ENCODE measurements at places on chromosomes 7 and 10.

DNA sequence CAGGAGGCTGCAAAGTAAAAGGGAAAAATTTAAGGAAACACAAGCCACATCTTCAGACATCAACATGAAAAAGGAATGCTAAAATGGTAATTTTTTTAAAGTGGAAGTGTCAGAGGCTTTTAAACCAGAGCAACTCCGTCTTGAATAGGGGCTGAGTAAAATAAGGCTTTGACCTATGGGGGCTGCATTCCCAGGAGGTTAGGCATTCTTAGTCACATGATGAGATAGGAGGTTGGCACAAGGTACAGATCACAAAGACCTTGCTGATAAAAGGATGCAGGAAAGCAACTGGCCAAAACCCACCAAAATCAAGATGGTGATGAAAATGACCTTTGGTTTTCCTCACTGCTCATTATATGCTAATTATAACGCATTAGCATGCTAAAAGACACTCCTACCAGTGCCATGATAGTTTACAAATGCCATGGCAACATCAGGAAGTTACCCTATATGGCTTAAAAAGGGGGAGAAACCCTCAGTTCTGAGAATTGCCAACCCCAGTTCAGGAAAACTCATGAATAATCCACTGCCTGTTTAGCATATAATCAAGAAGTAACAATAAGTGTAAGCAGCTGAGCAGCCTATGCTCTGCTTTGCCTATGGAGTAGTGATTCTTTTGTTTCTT lies 128.3 kb downstream of the SKAP2 start:
- no peak for DNase-seq

DNA sequence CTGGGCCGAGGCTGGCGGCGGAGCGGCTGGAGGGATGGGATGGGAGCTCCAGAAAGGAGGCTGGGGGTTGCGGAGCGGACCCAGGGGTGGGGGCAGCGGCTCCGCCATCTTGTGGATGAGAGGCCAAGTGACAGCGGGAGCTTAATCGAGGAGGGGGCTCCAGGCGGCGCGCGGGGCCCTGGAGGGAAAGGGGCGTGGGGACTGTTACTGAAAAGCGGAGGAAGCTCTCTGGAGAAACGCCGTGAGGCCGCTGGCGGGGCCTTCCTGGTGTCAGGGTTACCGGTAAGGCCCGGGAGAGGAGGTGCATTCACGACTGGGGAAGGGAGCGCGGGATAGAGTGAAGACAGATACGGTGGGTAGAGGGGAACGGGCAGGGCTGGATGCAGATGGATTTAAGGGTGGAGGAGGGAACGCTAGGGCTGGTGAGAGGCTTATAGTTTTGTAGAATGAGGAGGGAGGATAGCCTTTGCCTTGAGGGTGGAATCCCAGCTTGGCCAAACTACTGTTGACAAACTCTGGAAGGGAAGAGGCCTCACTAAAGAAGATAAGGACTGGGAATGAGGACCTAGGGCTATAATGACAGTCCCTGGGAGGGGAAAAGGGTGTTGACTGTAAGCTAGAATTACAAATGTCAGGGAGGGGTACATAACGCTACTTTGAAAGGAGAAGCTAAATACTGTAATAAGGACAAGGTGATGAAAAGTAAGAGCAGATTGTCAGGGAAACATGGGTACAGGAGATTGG lies 535 bp downstream of the BTRC start:
- peak; percentile 55 for DNase-seq

DNA sequence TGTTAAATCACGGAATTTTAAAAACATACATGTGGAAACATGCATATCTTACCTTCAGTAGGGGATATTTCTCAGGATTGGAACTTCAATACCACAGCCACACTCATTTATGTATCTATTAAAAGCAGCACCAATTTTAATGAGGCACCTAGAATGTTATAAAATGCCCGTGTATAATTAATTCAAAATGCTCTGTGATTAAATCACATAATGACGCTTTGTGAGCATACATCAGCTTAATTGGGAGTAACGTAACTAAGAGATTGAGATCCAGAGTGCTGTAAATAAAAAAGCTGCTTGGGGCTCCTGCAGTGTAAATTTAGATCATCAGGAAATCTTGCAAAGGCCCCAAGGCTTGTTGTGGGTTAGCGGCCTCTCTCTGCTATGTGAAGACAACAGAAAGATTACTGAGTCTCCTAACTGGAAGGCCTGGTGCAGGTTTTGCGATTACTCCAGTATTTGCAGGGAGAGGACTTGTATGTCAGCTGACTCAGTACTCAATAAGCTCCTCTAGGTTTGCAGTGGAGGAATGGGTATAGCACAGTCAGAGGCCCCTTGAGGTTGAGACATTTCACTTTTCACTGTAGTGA lies 195.5 kb upstream of the PHYHIPL start:
- no peak for DNase-seq

GRCh38 chr7:98681951-98682350 lies 64.9 kb downstream of the NPTX2 start:
- DNase-seq: peak; percentile 8

DNA sequence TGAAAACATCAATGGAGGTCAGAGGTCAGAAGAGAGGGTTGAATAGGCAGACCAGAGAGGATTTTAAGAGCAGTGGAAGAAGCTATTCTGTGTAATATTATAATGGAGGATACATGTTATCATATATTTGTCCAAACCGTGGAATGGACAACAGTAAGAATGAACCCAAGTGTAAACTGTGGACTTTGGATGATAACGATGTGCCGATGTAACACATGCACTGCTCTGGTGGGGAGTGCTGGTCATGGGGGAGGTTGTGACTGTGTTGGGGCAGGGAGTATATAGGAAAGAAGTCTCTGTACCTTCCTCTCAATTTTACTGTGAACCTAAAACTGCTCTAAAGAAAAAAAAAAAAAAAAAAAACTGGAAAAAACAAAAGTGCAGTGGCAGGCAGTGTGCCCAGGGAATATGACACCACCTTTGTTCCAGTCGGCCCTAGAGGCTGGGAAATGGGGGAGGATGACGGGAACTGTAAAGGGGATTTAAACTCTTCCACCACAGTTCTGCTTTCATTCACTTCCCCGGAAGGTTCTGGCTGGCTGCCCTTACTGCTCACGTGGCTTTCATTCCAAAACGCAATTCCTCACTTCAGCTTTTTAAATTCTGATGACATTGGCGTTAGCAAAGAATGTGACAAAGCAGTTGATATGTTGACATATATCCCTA lies 113.7 kb upstream of the ANKRD1 start:
- no peak for DNase-seq

GRCh38 chr7:46230990-46231305 lies 309.9 kb upstream of the IGFBP3 start:
- no peak for DNase-seq

- DNase-seq: no peak
These were observed 9.5 kb upstream of the KAZALD1 start for GRCh38 chr10:101052285-101052684.
